ENCODE measurements at places on chromosomes 3 and 15.

DNA sequence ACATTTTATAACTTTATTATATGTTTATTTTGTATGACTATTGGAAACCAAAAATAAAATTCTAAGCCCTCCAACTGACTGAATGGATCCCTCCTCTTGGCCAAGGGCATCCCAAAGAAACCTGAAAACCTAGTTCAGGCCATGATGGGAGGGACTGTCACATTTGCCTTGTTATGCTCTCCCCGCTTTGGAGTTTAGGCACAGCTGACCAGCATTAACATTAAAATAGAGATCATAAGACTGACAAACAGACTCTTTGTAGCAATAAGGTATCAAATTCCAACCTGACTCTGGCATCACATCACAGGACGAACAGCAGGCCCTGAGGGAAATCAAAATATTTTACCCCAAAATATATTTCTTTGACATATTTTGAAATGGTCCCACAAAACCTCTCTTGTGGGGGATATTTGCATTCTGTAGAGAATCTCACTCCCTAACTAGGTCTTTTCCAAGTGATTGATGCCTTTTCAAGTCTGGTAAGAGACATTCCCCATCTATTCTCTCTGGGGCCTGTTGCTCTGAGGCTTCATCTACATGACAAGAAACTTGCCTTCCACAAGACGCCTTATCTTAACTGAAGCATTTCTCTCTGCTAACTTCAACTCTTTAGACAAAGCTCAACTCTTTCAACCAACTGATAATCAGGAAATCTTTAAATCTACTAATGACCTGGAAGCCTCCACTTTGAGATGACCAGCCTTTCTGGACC, 81.8 kb upstream of the PRR23E start:
- no peak for DNase-seq

- DNase-seq: no peak
Measured at GRCh38 chr3:18425641-18426257, 610 bp upstream of the SATB1 start.

GRCh38 chr3:97692831-97693230, 71.7 kb upstream of the ARL6 start:
- no peak for DNase-seq

- no peak for DNase-seq
Measured at GRCh38 chr3:39404943-39405686, 1.4 kb upstream of the RPSA start.

DNA sequence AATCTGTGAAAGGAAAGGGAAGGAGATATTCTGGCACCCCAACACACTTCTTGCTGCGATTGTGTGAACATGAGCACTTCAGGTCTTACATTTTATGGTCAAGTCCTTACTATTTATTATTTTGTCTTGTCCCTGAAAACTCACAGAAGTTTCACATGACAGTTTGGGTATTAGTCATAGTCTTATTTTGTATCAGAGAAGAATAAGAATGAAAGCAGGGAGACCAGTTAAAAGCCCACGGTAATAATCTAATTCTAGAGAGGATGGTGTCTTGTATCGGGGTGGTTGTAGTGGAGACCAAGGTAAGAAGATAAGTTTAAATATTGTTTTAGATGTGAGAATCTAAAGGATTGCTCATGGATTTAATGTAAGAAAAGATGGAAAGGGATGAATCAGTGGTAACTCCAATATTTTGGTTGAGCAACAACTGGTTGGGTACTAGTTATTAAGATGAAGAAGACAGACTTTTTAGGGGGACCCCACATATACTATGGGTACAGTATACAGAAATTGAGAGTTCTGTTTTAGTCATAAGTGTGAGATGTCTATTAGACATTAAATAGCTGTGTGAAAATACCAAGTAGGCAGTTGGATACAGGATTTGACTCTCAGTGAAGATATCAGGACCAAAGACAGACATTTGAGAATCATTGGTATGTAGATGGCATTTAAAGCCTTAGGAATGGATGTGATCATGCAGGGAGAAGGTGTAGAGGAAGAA, 227.6 kb downstream of the MFSD1 start:
- no peak for DNase-seq

- no peak for DNase-seq
Measured at GRCh38 chr3:111517801-111518200, 24.2 kb upstream of the CD96 start.

DNA sequence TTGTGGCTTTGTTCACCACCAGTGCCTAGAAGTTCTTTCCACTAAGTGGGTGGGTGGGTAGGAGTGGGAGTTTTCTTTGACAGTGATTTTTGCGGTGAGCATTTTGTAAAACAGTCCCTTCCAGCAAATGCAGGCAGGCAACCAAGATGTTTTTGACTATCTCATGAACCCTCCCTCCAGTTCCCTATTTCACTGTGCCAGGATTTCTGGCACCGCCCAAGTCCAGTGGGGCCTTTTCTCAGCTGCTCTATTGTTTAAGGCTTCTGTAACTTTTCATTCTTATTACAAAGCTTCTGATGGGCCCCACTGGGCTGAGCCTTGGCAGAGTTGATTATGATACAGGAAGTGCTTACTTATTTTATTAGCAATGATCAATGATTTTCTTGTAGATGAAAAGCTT, 236.0 kb downstream of the EDEM1 start:
- DNase-seq: no peak

- DNase-seq: no peak
Measured at GRCh38 chr15:89211678-89212170, 9.7 kb downstream of the RLBP1 start.
